D721Med (cell line): ENCODE measurements at places on chromosomes 11 and 22.

DNA sequence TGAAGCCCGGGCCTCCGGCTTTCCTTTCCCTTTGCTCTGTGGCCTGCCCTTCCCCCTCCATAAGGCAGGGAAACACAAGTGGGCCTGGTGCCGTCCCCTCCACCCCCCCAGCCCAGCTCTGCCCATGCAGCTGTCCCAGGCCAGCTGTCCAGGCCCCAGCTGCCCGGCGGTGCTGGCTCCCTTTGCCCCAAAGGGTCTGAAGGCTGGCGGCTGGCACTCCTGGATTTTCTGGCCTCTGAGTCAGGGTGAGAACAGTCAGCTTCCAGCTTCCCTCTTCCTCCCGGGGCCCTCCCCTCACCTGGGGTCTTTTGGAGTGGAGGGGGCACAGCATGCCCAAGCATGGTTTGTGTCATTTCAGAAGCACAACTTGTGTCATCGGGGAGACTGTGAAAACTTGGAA is 27.8 kb downstream of the CD82 start:
- no peak for DNase-seq

- no peak for DNase-seq
Measured at GRCh38 chr11:34558673-34559072, 45.1 kb upstream of the ELF5 start.

DNA sequence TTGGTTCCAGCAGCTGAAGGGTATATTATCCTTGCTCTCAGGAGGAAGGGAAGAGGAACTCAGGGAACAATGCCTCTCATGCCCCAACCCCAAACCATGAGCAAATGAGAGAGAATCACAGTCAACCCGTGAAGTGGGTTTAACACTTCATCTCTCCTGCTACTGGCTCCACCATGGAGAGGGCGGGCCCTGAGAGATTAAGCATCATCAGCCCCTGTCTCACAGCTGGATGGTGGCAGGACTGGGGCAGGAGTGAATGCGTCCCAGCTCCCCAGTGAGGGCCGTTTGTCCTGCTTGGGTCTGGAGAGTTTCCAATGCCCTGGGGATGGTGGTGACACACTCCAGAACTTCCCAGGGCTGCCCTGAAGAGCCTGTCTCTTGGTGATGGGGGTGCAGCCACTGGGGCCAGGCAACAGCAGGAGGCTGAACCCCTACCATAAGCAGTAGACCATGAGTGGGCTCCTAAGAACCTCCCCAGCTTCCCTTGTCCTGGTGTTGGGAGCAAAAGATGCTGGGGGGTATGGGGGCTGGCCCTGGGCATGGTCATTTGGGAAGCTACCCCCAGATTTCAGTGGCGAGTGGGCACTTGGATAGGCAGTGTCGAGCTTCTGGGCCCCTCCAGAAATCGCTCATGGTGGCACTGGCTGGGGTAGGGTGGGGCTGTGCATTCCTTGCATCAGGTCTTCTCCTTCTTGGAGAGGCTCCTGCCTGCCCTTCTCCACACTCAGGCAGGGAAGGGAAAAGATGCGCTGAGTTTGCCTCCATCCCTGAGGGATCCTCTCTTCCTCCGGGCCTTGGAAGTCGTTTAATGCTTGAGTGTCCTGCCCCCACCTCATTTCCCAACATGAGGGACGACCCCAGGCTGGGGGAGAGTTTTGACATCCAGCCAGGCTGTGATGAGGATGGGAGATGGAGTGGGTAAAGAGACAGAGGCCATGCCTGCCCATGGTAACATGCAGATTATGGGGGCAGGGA is 157.5 kb downstream of the ST3GAL4 start:
- DNase-seq: no peak

- DNase-seq: no peak
Measured at GRCh38 chr11:129484068-129484467, 108.4 kb downstream of the BARX2 start.

GRCh38 chr22:20940904-20941385 is 23.7 kb downstream of the CRKL start:
- no peak for DNase-seq

DNA sequence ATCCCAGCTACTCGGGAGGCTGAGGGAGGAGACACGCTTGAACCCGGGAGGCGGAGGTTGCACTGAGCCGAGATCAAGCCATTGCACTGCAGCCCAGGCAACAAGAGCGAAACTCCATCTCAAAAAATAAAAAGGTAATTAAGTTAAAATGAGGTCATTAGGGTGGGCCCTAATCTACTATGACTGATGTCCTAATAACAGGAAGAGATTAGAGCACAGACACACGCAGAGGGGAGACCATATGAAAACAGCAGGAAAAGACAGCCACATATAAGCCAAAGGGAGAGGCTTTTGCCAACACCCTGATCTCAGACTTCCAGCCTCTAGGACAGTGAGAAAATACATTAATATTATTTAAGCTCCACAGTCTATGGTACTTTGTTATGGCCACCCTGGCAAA is 17.3 kb downstream of the LARGE1 start:
- no peak for DNase-seq

DNA sequence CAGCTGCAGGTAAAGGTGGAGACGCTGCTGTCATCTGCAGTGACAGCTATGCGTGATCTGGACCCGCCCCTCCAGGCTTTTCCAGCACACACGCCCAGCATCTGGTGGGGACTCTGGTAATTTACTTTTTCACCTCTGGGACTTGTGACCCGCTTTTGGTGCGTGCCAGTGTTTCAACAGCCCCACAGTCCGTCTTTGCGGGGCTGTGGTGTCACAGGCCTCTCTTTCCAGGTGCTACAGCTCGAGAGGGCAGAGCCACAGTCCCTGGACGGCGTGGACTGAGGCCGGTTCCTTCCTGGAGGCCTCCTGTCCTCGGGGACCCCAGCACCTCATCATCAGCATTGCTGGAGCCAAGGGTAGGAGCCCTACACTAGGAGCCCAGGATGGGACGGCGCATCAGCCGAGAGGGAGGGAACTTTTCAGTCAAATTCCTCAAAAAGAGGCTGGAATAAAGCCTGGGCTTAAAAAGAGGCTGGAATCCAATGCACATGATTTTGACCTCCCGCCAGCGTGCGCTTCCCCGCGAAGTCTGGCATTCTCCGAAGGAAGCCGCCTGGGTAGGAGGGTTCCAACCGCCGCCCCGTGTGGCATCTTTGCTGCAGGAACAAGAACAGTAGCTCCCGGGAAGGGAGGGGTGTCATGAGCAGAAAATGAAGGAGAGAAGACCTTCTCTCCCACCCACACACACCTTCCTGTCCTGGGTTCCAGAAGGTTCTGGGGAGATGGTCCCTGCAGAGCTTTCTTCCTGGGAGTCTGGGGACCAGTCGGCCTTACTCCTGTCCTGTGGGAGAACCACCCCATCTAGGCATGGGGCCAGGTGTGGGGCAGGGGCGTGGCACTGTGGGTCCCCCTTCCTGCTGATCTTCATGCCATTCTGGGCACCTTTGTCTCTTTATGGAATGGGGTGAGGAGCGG is 25.7 kb upstream of the KRTAP5-7 start:
- no peak for DNase-seq

DNA sequence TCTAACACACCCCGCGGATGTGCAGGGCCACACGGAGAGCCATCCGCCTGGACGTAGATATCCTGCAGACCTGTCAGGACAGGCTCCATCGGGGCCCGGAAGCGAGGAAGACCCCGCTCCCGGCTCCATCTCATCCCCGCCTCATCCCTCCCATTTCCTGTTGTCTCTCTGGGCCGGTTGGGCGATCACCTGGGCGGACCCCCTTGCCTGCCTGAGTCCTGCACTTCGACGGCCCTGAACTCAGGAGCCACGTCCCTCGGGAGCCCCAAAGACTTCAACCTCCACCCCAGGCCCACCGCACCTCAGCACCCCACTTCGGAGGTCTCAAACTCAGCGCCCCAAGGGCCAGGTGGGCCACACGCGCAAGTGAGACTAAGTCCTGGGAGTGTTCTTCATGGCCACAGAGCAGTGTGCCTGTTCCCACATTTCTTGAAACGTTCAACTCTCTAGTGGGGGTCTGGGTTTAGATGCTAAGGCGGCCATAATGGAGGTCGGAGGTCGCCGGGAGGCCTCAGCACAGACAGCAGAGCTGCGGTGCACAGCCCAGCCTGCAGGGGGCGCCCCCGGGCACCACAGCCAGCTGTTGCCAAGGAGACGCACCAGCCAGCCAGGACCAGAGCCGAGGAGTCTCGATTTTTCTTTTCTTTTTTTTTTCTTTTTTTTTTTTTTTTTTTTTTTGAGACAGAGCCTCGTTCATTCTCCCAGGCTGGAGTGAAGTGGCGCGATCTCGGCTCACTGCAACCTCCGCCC is 26.0 kb upstream of the FADD start:
- DNase-seq: no peak

- no peak for DNase-seq
Measured at GRCh38 chr22:25210793-25211192, 8.6 kb upstream of the CRYBB2 start.

- DNase-seq: no peak
Measured at GRCh38 chr11:3831378-3832239, 9.2 kb downstream of the RHOG start.

GRCh38 chr11:38323961-38324761 is 1726.1 kb upstream of the RAG2 start:
- no peak for DNase-seq

DNA sequence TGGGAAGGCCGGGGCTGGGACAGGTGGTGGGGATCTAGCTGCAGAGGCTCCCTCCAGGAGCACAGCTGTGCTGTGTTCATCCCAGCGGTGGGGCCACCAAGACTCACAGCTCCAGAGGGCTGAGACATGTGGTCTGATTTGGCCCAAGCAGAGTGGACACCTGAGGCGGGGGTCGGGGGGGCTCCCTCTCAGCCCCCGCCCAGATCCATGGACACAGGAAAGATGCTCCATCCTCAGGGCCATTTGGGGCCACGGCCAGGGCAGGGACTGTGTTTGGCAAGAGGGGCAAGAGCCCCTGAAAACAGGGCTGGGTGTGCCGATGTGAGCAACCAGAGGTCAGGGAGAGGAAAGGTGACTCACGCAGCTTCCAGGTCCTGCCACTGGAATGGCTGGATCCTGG is 219.4 kb downstream of the BRD1 start:
- DNase-seq: no peak

GRCh38 chr11:83448686-83449085 is 162.5 kb upstream of the CCDC90B start:
- no peak for DNase-seq

GRCh38 chr11:111069066-111069465 is 176.5 kb upstream of the POU2AF2 start:
- DNase-seq: no peak

GRCh38 chr22:48331691-48332220 is 1495.9 kb downstream of the BRD1 start:
- no peak for DNase-seq

DNA sequence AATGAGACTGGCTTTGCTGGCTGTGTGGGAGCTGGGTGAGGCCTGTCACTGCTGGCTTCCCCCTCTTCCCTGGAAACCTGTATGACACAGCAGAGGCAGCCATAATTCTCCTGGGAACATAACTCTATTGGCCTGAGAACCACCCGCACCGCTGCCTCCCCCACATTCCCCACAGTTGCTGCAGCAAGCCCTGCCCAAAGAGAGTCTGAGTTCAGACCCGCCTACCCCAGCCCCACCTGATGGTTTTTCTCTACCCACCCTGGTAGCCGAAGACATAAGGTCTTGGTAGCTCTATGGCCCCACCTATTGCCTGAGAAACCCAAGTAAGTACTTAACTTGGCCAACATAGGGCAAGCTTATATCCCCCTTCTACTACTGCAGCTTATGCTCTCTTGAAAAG is 174.8 kb downstream of the C11orf91 start:
- DNase-seq: no peak

GRCh38 chr11:113690619-113691569 is 15.2 kb downstream of the TMPRSS5 start:
- peak; percentile 41 for DNase-seq

DNA sequence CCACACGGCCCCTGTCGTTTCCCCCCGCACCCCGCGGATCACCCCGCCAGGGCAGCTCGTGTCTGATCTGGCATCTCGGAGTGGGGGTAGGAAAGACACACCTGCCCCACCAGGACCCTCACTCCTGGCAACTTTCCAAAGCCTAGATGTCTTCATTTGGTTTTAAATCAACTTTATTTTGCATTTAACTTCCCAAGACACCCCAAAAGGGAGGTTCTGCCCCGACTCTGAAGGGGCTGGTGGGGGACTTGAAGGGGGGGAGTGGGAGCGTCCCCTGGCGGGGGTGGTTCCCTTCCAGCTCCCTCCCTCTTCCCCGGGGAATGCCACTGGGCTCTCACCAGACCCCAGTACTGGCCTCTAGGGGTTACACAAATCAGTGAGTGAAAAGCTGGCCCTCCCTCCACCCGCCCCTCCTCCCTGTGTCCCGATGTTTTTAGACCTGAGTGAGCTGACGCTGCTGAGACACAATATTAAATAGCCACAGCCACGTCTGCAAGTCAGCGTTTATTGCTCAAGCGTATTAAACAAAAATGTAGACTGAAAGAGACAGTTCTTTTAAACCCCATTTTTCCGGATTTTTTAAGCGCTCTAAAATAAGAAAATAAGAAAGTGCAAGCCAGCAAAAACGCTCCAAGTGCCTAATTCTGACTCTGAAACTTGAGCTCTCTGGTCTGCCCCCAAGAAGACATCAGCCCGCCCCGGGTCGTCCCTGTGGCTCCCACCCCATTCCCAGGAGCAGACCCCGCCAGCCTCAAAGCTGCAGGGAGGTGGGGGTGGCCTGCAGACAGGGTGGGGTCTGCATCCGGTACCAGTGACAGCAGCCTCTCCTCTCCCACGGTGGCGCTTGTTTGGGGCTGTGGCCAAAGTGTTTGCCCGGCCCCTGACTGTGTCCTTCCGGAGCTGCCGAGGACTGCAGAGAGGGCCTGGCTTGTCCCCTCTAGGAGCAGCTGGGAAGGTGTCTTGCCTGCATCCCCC is 1.1 kb upstream of the TTLL8 start:
- no peak for DNase-seq

GRCh38 chr11:68043349-68044144 is 4.7 kb downstream of the TCIRG1 start:
- no peak for DNase-seq

DNA sequence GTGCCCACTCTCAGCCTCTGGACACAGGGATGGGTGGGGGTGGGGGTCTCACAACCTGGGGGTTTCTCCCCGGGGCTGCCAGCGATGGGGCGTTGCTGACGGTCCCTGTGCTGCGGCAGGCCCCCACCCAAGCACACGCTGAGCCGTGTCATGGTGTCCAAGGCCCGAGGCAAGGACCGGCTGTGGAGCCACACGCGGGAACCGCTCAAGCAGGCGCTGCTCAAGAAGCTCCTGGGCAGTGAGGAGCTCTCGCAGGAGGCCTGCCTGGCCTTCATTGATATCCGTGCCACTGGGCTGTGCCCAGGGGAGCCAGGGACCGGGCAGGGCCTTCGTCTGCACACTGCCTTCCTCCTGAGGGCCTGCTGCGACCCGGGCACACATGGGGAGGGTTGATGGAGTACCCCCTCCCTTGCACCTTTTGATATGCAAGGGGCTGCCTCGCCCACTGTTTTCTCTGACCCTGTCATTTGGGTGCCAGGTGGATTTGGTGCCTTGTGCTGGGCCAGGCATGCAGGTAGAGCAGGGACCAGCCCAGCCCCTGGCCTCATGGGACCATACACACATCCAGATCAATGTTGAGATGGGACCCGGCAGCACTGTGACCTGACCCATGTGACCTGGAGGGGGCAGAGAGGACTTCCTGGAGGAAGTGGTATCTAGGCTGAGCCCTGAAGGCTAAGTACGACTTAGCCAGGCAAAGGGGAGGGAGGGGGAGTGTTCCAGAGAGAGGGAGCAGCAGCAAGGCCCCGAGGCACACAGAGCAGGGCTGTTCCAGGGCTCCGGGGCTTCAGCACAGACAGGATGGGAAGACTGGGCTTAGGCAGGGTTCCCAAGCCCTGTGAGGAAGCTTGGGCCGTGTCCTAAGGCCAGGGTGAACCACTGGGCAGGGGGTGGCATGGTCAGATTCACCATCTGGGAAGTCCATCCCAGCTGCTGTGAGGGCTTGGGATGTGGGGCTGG is 75.2 kb downstream of the MYO7A start:
- DNase-seq: no peak
